Calu3 (cell line): ENCODE measurements at places on chromosomes 7 and 10.

- no peak for DNase-seq
Observed at GRCh38 chr10:12784646-12785045, 216.9 kb downstream of the CCDC3 start.

DNA sequence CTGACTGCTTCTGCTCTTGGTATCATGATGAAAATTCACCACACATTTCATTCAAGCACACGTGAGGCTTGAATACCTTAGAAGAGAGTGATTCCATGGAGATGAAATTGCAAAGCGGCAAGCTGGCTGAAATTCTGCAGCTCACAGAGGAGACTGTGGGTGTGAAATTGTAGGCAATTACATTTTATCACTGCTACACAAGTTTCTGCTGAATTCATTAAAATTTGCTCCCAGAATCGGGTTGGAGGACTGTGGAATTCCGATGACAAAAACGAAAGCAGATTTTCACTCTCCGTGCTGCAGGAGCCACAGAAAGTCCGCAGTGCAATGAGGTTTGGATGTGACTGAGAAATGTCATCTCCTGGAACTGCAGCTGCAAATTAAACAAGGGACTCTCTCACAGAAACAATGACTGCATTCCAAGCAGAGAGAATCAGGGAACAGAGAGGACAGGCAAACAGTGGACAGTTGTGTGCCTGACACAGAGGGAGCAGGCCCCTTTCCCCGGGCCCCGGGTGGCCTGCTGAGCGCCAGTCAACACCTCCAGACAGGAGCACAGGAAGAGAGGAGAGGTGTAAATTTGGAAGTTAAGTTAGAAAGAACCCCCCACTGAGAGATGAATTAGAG lies 109.1 kb downstream of the C10orf90 start:
- no peak for DNase-seq

- no peak for DNase-seq
Observed at GRCh38 chr7:82164813-82165212, 278.8 kb downstream of the CACNA2D1 start.

- no peak for DNase-seq
Observed at GRCh38 chr10:109450702-109451101, 472.6 kb downstream of the XPNPEP1 start.

DNA sequence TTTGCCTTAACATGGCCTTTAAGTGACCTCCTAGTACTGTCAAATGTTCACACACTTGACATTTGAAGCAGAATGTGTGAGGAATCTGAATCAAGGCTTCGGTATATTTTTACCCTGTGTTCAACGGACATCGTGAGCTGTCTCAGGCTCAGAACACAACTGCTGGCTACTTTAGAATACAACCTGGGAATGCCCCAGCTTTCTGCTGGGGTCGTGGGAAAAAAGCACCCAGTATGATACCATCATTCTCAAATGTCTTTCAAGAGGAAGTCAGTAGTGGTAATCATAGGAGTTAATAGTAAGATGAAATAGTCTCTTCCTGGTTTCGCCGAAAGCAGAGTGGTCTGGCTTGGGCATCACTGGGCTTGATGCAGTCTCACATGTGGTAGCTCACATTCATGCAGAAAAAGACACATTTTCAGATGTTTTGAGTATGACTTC lies 67.2 kb downstream of the CREB5 start:
- DNase-seq: no peak
